ENCODE measurements at places on chromosomes 7 and 10.

DNA sequence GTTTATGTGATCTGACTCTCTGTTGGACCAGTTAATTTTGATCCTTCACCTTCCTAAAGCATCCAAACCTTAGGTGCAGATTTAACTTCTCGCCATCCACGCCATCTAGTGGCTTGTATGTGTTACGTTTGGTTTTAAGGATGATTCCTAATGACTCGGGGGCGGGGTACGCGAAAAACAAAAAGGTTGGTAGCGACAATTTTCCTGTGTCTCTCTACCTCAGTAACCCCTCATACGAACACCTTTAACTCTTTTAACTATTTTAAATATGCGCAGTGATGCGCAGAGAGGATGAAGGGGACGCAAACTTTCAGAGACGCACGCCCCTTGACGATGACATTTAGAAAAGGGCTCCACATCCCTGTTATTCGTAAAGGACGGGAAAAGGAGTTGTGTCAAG is 714 bp upstream of the KCND2 start:
- no peak for DNase-seq

- no peak for DNase-seq
Observed at GRCh38 chr7:30760514-30761213, 8.7 kb downstream of the INMT start.

DNA sequence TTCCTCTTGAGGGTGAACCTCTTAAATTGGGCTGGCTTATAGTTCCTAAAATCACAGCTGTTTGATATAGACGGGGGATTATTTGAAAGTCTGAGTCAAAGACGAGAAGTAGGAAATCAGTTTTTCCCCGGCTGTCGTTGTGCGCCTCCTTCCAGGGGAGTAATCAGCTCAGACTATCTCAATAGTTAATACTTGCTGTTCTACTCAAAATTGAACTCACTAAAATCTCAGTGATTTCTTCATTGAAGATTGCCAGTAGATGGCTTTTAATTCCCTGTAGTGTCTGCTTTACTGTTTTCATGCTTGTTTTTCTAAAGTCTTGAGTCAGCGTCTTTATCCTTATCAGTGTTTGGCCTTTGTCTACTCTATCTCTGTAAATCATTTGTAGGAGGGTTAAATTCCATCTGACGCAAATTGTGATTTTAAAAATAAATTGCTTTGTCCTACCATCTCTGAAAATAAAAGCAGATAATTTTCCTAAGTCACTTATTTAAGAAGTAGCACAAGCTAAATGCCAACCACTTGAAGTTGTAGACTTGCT is 47.3 kb downstream of the CNNM2 start:
- DNase-seq, result no peak

DNA sequence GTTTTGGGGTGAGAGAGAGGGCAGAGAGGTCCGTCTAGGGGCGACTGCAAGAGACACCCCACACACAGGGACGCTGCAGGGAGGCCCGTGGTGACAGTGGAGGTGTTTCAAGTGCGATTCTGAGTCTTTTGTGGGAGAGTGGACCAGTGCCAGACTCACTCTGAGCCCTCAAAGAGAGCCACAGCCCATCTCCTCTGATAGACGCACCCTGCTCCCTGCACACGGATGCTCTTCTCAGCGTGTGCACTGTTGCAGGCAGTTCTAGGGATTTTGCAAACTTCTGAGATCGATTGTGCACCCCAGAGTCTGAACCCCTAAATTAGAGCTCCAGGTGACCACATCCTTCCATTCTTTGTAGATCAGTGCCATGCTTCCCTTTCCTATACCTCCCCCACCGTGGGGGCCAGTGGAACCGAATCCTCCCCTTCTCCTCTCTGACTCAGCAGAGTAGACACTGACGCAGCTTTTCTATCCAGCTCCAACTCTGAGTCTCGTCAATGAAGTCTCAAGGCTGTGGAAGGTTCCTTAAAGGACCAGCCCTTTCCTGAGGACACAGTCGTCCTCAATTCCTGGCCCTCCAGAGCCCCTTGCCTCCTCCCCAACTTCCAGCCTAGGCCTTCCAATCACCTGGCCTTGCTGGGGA is 83.8 kb downstream of the TMEM130 start:
- DNase-seq, result no peak

DNA sequence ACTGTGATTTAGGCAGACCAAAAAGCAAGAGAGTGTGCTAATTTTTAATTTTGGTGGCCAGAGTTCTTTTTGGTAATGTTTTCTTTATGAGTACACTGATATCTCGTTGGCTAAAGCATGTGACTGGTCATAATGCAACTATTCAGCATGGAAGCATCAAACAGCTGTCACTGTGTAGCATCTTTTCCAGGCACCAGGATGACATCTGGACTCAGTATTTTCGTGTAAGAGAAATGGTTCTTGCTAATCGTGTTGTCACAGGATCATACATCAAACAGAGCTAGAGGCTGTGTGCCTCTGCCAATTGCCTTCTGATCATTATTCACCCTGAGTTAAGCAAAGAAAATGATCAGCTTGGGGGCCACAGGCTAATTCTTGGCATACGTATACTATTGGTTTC is 118.9 kb downstream of the SND1 start:
- no peak for DNase-seq

DNA sequence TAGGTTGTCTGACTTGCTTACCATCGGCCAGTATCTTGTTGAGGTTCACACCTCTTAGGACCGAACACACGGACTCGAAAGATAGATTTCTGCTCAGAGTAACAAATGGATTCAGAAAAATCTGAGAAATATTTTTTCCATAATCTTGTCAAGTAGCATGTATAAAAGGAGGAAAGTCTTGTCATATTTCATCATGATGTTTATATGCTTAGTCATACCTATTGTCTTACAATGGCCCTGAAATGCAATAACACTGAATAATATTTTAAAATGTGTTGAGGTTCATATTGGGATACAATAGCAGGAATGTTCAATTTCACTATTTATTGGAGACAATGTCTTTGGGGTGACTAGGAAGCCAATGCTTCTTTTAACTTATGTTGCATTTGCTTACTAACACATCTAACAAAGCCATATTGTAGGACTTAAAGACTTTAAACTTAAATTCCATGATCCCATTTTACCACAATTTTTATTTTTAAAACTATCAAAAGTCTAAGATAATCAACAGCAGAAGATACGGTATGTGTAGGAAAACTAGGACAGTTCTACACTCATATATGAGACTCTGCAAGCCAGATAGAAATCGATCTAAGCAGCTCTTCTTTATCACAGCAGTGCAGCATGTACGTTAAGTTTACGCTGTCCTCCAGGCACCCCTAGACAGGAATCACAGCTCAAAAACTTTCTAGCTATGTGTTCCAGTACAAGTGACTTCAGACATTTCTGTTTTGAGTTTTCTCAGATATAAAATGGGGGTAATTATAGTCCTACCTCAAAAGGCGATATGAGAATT is 135.7 kb upstream of the CAV2 start:
- no peak for DNase-seq

DNA sequence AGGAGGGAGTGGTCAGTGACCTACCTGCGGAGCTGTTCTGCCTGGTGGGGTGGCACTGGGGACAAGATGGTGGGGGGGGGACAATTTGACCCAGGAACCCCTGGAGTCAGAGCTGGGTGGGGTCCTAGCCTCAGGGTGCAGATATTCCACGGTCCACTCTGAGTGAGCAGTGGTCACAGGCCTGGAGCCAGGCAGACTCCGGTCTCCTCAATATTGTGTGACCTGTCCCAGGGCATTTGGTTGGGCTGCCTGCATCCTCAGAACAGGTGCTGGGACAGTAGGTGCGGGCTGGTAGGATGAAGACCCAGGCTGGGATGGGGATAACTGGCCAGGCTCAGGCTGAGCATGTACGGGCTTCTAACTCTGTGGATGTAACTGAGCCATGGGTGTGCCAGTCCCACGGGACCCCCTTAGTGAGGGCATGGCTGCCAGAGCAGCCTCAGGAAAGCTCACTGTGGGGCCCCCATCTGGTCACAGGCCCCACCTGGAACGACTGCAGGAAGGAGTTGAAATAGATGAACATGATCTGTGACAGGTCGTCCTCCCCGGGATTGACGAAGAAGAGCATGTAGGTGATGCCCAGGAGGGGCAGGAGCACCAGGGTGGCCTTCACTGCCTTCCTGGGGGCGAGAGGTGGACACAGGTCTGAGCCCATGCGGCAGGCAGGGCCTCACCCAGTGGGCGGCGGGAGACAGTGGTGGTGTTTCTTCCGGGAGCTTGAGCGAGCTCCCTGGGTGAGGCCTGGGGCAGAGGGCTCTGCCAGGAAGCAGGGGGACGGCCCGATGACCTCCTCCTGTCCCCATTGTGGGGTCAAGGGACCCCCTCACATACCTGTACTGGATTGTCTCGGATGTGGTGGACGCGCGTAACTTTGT is 26.9 kb downstream of the CRHR2 start:
- DNase-seq, result no peak

Data from activated naive CD4-positive, alpha-beta T cell treated with anti-CD3 and anti-CD28 coated beads, Interleukin-2, amount 50 U/mL, for 72 hours (primary cell).